GM23338 (cell line): ENCODE measurements at places on chromosomes 12 and 14. TPM values are rescaled to one million over a fixed set of nuclear protein-coding genes. Genes with fewer than 3 reads are reported as not detected.

DNA sequence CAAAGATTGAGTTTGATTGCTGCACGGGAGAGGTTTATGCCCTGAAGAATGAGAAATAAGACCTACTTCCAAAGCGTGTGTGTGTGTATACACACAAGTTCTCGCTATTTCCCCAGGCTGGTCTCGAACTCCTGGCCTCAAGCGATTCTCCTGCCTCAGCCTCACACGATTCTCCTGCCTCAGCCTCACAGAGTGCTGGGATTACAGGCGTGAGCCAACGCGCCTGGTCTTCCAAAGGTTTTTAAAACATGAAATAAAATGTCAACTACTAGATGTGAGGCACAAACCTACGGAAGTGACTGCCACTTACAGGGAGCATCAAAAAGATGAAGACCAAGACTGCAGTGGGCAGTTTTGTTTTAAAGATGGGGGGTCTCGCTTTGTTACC lies 622 bp upstream of the WASHC3 start:
- no peak for DNase-seq

- DNase-seq, result peak; percentile 19
Observed at GRCh38 chr14:67396381-67396970, 15.5 kb downstream of the PLEK2 start.

GRCh38 chr14:105508601-105509000 lies 17.6 kb downstream of the TEDC1 start:
- no peak for DNase-seq

DNA sequence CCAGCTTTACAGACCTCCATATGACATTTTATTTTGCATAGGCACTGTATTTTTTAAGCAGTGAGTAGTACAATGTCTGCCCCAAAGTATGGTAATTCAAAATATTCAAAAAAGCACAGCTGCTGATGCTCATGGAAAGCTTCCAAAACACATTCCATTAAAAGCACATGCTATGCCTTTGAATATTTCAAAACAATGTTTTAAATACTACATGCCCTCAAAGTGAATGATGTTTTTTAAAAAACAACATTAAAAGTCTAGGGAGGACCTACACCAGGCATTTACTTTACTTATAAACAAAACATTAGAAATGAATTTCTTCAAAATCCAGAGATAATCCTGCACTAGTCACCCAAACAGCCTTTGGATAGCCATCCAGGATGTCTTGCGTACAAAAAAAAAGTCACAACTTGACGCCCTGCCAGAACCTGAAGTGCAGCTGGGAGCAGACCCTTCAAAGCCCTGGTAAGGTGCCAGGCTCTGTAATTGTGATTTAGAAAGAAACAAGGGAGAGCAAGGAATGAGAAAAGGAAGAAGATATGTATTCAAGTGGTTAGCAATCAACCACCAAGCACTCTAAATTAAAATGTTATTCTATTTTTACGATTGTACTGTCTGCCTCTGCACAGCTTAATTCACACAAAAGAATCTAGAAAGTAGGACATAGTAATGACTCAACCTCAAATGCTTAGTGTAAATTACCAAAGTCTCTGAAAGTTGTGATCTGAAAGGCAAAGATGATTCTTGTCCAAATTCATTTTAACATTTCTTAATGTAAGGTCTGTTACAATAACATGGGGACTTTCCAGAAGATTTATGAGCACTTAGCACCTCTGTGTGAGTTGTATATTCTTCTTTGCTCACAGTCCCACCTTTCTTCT lies 31.9 kb downstream of the CEP83 start:
- no peak for DNase-seq

DNA sequence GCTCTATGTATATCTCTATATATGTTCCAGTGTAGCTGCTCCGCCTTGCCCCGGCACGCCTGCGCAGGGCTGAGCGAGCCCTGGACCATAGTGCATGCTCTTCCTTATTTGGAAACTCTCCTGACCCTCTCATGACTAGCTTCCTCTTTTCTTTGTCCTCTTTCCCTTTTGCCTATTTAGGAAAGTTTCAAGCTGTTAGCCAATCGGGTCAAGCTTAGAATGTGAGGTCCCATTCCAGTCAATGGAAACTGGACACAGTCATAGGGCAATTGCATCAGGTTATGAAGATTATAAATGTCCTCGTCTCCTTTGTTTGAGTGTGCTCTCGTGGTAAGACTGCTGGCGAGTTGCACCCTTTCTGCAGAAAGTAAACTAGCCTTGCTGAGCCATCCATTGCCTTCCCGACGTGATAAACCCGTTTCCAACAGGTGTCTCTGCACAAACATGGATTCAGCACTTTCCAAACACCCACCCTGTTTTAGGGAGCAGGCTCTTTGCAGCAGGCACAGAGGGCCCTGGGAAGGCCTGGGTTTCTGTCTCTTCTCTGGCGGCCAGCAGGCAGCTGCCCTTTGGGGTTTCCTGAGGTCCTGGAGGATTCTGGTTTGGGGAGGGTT lies 30.9 kb downstream of the CCDC92 start:
- DNase-seq, result no peak

Gene CCDC63
- not detected in 2 replicates for total RNA-seq

Gene METTL1
- total RNA-seq, result 12.2 and 18.9 TPM in 2 replicates

Gene BCL2L14
- 2.7 and 3.9 TPM in 2 replicates for total RNA-seq
